ENCODE measurements at places on chromosomes 7 and 10.

GRCh38 chr10:51224671-51225161 lies 150.4 kb downstream of the PRKG1 start:
- DNase-seq: no peak

GRCh38 chr10:61978965-61979364 lies 77.5 kb downstream of the ARID5B start:
- no peak for DNase-seq

GRCh38 chr7:16598015-16598414 lies 47.5 kb downstream of the ANKMY2 start:
- DNase-seq: no peak

DNA sequence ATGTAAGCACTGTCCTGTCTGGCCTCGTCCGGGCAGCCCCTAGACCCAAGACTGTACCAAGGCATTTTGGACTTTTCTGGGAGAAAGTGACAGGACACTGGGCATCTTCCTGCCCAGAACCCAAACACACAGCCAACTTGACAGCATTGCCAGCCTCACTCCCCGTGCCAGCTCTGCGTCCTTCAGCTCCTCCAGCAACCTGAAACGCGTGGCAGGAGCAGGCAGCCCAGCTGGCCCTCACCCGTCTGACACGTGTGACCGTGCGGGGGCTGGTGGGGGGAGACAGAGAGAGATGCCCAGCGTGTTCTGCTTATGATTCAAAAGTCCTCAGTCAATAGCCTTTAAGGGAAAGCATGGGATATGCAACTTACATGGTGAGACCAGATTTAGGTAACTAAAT lies 50.3 kb upstream of the SLC29A3 start:
- DNase-seq: no peak

All from astrocyte of the hippocampus (primary cell).